ENCODE measurements at places on chromosomes 3 and 15. TPM values are rescaled to one million over a fixed set of nuclear protein-coding genes. Genes with fewer than 3 reads are reported as not detected.

Gene C2CD4B
- total RNA-seq = 4.1 TPM

Gene BOC
- 10.0 TPM for total RNA-seq

Gene CCR8
- not detected for total RNA-seq

Gene LDHAL6B
- total RNA-seq = not detected

Gene RPL32
- total RNA-seq = 1,067 TPM

Gene IGSF10
- total RNA-seq = 3.7 TPM

Gene FHIT
- total RNA-seq = 1.3 TPM

Gene GOLGA6L9
- 15.3 TPM for total RNA-seq

Gene AQP9
- total RNA-seq = not detected

Gene ALS2CL
- 2.1 TPM for total RNA-seq

Gene NME9
- not detected for total RNA-seq

Gene PDIA3
- total RNA-seq = 351 TPM

Gene LMAN1L
- total RNA-seq = not detected

Gene C3orf22
- not detected for total RNA-seq

Gene THRB
- 2.8 TPM for total RNA-seq

Gene TEX55
- total RNA-seq = not detected

Gene GOLGA6D
- not detected for total RNA-seq

Gene FAM43A
- 27.0 TPM for total RNA-seq

Gene EOMES
- not detected for total RNA-seq

Gene ZPLD1
- total RNA-seq = not detected

Gene ARHGAP31
- total RNA-seq = 3.0 TPM

Gene RPP25
- total RNA-seq = 18.0 TPM

Gene UACA
- total RNA-seq = 56.5 TPM

Gene ZCWPW2
- 0.39 TPM for total RNA-seq

Gene TMCO5A
- not detected for total RNA-seq

Gene MINAR1
- 3.2 TPM for total RNA-seq

Gene FAM81A
- 0.08 TPM for total RNA-seq

Gene DLEC1
- total RNA-seq = not detected

Gene SERINC4
- total RNA-seq = not detected

Gene GP5
- 0.24 TPM for total RNA-seq

Gene GMNC
- not detected for total RNA-seq

Gene SPINT1
- 4.1 TPM for total RNA-seq

Gene AGTR1
- total RNA-seq = 3.0 TPM

Gene CCR9
- total RNA-seq = not detected

Gene ADAMTS7
- total RNA-seq = 10.6 TPM

Gene ASB14
- not detected for total RNA-seq

Gene RAB5A
- total RNA-seq = 53.7 TPM

Gene HGD
- total RNA-seq = 0.13 TPM

Gene TP63
- 0.16 TPM for total RNA-seq

Gene GOLGA8O
- 0.24 TPM for total RNA-seq

Gene ERICH6
- 0.48 TPM for total RNA-seq

Gene TRH
- total RNA-seq = not detected
